ENCODE measurements at places on chromosomes 7 and 10.

DNA sequence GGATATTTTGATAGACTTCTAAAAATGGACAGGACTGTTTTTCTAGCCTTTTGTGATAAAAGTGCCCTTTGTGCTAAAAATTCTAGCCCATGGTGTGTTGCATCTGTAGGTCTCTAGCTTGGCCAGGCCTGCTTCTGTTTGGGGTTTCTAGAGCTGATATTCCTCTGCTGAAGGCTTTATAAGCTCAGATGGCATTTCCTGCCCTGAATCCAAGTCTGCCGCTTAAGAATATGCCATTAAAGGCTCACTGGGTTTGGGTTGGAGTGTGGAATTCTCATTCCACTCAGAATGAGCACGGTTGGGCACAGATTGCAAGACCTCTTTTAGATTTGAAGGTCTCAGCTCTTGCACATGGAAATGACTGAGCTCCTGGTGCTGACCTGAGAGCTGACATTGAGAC is 49.4 kb upstream of the IGFBP3 start:
- DNase-seq: no peak

- peak; percentile 57 for DNase-seq
Measured at GRCh38 chr7:87933953-87934698, at the start of gene ADAM22. Gene ADAM22 (plus strand): TSS chr7:87934251. CDS start chr7:87934466, 215 bp downstream.

DNA sequence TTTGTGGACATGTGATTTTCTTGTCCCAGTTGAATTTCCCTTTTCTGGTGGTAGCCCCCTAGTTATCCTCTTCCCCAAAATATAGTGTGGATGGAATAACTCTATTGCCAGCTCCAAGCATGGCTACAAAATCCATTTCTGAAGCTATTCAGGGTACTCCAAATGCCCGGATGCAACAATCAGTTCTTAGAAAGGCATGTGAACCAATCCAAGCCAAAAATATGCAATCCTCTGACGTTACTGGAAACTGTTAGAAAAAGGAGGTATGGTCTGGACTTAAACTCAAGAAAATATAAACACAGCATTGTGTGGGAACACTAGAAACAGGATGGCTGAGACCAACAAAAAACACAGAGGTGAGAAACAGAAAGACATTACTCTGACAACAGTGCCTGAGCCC is 347.0 kb downstream of the GPAM start:
- no peak for DNase-seq

GRCh38 chr7:47196106-47196645 is 385.7 kb downstream of the TNS3 start:
- no peak for DNase-seq

GRCh38 chr7:44489955-44490350 is 505 bp downstream of the NUDCD3 start:
- peak; percentile 63 for DNase-seq
